ENCODE measurements at places on chromosomes 16 and 17. TPM values are rescaled to one million over a fixed set of nuclear protein-coding genes. Genes with fewer than 3 reads are reported as not detected.

The XYLT1 gene
- total RNA-seq, result 49.6 TPM

The KRT32 gene
- not detected for total RNA-seq

The KRT14 gene
- not detected for total RNA-seq

The HSD17B2 gene
- total RNA-seq, result not detected

The SALL1 gene
- not detected for total RNA-seq

All from naive thymus-derived CD8-positive, alpha-beta T cell (primary cell).